ENCODE measurements at places on chromosomes 2 and 18.
A peak's percentile ranks its signal among the peaks of the same experiment; 100 is the strongest.

DNA sequence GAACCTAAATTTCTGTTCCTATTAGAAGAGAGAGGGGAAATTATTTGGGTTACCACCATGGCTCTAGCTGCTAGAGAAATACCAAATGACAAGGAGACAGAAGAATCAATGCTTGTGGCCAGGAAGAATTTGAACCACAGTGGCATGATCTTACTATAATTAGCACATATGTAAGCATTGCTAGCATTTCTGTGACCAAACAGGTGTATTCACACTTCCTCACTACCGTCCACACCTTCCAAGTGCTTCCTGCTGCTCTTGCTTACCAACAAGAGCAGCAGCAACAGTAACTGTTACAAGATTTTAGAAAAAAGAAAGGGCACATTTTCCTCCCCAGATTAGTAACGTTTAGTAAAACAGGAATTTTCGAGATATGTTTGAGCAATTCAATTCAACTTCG is 60.5 kb downstream of the CDH7 start:
- DNase-seq: no peak

- no peak for DNase-seq
Measured at GRCh38 chr18:59605633-59606192, 91.5 kb downstream of the CCBE1 start.

DNA sequence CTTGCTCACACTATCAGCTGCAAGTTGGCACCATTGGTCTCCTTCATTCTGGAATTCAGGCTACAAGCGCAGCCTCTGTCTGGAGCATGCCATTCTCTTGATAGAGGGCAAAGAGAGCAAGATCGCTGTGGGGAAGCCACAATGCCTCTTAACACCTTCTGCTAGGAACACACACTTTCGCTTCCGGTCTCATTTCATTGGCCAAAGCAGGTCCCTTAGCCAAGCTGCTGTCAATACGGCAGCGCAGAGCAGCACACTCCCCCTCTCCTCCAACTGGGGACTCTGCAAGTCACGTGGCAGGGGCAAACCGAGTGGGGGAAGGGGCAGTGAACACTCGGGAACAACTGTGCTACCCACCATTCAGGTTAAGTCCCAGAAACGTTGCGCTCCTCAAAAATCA is 98.1 kb downstream of the MMADHC start:
- DNase-seq: no peak

GRCh38 chr18:24039671-24040070 is 25.1 kb downstream of the TTC39C start:
- DNase-seq: no peak

DNA sequence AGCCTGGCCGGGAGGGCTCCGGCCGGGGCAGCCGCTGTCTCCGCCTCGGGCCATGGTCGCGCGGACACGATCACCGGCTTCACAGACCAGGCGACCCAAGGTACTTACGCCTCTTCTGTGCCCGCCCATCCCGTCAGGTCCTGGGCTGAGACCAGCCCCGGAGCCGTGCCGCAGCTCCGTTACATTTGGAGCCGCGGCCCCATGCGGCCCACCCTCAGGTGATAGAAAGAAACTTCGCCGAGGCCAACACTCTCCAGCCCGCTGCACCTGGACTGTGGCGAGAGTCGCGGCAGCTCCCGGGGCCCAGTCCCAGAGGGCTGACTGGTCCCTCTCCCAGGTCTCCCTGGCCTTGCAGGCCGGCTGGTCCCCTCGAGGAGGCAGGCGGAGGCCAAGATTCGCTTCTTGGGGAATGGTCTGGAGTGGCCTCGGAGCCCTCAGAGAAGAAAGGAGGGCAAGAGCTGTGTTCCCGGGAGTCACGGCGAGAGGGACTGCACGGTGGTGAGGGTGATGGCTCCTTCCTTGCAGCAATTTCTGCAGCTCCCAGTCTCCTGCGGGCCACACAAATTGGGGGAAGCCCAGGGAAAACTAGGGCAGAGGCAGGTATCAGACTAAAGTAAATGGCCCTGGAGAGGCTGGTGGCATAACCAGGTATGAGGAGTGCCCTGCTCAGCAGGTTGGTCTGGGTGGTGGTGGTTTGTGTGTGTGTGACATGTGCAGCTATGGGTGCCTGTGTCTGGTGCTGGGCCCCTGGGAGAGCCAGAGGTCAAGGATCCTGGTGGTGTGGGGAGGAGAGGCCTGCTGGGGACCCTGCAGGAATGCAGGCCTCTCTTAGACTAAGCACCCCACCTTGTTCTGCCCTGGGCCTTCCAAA is 822 bp downstream of the GDF7 start:
- no peak for DNase-seq

DNA sequence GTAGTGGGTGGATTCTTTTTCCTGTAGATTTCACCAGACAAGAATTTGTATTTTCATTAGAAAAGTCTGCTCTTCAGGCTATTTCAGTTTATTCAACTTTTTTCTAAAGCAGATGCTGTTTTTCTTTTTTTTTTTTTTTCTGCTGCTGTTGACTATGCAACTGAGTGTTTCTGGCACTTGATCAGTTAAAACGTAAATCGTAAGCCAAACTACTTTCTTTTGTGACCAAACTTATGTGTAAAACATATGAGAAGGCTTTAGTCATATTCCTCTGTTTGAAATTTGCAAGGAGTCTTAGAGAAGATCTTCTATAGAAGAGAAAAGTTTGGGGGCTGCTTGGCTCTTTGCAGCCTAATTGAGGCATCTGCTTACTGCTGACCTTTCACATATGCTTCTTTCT is 170.1 kb downstream of the PARD3B start:
- no peak for DNase-seq

DNA sequence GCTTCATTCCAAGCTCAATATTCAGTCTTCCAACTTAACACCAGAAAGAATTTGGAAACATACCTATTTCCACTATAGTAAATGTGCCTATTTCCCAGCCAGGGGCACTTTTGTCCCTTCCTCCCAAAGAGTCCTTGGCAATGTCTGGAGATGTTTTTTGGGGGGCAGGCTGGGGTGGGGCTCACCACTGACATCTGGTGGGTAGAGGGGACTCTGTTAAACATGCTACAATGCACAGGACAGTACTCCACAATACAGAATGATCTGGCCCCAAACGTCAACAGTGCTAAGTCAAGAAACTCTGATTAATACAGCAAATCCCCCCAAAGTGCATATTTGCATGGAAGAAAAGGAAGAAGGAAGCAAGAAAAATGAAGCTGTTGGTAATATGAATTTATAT is 61.7 kb downstream of the SMIM21 start:
- DNase-seq: no peak

DNA sequence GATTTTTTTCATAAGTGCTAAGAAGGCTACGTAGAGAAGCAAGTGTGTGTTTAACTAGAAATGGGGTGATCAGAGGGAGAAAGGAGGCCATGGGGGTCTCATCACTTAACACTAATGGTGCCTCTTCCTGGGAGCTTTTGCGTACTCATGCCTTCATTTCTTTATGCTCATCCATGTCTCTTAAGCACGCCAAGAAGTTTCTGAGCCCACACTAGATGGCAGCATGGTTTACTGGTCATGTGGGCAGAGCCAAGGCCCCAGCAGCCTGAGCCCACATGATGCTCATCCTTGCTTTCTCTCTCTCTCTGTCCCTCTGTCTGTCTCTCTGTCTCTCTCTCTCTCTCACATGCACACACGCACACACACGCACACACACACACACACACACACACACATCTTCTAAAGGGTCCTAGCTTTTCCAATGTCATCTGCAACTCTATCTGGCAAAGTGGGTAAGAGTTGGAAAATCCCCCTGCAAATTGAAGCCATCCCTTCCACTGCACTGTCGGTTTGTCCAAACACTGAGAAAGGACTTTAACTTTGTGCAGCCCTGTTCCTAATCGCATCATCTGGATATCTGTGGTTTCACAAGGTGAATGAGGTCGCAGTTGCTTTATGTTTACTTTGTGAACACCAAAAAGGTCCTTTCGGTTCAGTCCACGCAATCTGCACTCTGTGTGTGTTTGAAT is 137.1 kb upstream of the CCDC68 start:
- DNase-seq: peak; percentile 63

All from NCI-H510A treated with DMSO at 0.1 percent for 48 hours (cell line).